Activated CD4-positive, alpha-beta T cell treated with anti-CD3 and anti-CD28 coated beads, Interleukin-2, amount 10 ng/mL, durations not matched to agents 7 days and 5 days (primary cell): ENCODE measurements at places on chromosomes 16 and 17. TPM values are rescaled to one million over a fixed set of nuclear protein-coding genes. Genes with fewer than 3 reads are reported as not detected.

DNA sequence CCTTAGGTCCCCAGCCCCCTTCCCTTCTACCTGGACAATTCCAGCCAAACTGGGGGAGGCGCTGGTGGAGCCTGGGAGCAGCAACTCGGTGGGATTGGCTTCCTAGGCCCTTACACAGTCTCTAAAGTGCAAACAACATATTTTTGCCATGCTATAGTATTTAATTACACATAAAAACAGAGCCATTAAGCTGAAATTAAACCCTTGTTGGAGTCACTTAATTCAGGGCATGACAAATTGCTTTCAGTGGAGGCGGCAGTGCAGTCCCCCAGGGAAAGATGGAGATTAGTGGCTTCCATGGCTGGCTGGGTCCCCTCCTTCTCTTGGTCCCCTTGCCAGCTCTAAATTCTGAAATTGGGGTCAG is 17.3 kb downstream of the IGFBP4 start:
- no peak for DNase-seq

DNA sequence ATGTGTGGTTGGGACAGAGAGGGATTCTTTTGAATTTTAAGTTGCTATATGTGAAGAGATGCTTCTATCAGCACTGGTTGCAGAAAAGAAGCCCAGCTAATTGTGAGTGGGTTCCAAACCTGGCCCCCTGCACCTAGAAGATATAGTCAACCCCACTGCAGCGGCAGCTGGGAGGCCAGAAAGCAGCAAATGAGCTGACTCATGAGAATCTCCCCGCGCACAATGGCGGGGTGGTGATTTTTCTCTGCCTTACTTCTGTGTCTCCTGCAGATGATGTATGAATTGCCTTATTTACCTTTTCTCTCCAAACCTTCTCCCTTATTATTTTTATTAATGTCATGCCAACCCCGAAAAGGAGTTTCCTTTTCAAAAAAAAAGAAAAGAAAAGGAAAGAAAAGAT is 89.7 kb downstream of the MAF start:
- DNase-seq = no peak

DNA sequence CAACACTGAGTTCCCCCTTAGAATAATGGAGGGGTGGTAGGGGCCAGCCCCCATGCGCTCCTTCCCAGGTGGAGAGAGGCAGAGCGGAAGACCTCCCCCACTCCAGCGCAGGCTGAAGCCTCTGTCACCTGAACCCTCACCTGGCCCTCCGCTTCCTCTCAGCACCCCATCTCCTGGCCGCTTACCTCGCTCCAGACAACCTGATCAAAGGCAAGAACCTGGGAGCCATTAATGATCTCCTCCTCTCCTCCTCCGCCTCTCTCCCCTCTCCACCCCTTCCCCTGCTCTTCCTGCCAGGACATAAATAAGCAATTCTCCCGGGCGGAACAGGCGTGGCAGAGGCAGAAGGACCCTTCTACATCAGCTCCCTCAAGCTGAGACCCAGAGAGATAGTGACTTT is 110.2 kb upstream of the LHX1 start:
- DNase-seq = no peak

The TBC1D3E gene
- not detected for total RNA-seq

DNA sequence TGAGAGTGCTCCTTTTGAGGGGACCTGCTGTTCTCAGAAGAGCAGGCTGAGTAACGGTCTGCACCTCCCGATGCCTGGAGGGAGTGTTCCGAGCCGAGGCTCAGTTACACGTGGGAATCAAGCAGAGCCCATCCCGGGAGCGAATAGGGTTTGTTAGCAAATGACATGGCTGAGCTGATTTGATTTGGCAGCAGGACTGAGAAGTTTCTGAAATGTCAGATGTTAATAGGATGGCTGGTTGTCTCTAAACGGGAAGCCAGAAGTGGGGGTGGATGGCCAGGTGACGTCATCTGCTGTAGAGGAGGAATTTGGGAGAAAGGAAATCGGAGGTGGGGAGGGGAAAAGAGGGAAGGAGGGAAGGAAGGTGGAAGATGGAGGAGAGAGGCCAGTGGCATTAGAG is 128.0 kb downstream of the RAP1GAP2 start:
- DNase-seq = no peak

DNA sequence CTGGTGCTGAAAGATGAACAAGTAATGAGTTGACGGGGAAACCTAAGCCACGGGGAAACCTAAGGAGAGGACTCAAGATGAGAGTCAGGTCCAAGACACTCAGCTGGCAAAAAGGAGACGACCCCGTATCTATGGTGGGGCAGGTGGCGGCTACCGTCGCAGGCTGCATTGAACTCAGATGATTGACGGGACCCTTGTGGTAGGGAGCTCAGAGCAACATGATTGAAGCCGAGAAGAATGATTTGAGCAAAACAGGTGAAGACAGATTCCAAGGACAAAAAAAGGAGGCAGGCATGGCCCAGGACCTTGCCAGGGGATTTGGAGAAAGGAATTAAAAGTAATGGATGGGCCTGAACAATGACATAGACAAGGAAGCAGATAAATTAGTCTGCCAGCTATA is 7.5 kb upstream of the MYH3 start:
- no peak for DNase-seq

GRCh38 chr17:37488607-37489196 is 989 bp upstream of the DUSP14 start:
- DNase-seq = peak; percentile 51

DNA sequence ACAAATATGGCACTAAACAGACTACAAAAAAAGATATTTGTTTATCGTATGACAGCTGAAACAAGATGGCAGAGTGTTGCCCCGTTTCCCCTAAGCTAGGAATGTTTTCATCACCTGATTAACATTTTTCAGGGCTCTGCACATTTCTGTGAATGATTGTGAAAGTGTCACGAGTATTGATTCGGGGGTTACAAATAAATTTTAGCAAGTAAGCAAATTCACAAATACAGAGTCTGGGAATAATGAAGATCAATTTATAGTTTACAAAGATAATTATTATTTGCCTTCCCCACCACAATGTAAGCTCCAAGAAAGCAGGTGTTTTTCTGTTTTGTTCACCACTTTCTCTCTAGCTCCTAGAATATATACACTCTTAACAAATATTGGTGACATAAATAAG is 361.2 kb upstream of the ERCC4 start:
- no peak for DNase-seq

The SERPINF2 gene
- 1.3 TPM for total RNA-seq
